ENCODE measurements at places on chromosomes 11 and 22.
A peak's percentile ranks its signal among the peaks of the same experiment; 100 is the strongest.

GRCh38 chr11:19447150-19447566, 206.4 kb upstream of the E2F8 start:
- no peak for DNase-seq

GRCh38 chr22:23817146-23817545, 21.7 kb downstream of the DERL3 start:
- no peak for DNase-seq

DNA sequence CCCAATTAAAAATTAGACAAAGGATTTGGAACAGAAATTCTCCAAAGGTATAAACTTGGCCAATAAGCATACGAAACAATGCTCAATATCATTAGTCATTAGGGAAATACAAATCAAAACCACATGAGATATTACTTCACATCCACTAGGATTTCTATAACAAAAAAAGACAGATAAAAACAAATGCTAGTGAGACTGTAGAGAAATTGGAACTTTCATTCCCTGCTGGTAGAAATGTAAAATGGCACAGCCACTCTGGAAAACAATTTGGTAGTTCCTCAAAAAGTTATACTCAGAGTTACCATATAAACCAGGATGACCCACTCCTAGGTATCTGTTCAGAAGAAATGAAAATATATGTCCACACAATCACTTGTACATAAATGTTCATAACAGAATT, 71.6 kb downstream of the RPL27A start:
- no peak for DNase-seq

DNA sequence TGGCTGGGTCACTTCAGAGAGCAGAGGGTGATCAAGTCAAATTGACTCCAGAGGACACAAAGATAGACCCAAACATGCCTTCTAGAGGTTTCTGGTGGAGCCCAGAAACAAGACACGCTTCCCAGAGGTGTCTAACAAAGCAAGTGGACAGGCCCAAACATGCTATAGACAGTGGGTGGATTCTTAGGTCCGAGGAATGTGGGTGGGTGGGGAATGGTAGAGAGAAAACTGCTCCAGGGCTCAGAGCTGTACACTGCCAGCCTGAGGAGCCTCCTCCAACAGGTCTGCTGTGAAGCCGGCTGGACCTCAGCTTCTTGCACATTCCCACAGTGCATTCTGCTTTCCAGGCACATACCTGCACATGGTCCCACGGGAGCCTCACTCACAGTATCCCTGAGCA, 116.8 kb upstream of the NECTIN1 start:
- DNase-seq, result no peak

DNA sequence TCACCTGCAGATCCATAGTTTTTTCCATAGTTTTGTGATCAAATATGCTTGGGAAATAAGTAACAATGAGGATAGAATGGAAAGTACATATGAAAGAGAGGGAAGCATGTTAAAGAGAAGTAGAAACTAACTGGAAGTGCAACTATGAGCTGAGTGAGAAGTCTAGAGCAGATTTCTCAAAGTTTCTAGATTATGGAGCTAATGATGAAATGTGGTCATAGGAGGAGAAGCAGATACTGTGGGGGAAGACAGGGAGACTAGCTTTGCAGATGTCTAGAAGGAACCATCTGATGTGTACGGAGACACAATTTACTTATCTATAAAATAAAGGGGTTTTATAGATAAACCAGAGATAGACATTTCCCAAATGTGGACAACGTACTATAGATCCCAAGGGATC, 37.1 kb downstream of the RELT start:
- no peak for DNase-seq

GRCh38 chr22:21026783-21027692, 5.3 kb downstream of the SLC7A4 start:
- DNase-seq, result peak; percentile 51

GRCh38 chr11:111974446-111974845, 37.3 kb downstream of the DIXDC1 start:
- no peak for DNase-seq

DNA sequence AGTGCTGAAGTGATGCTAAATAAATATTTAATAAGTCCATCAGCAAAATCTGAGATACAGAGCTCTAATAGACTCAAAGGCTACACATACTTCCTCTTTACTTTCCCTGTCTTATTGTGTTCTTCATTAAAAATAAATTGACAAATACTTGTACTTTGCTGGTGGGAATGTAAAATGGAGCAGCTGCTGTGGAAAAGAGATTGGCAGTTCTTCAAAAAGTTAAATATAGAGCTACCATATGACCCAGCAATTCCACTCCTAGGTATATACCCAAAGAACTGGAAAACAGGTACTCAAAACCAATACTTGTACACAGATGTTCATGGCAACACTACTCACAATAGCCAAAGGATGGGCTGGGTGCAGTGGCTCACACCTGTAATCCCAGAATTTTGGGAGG, 76.0 kb downstream of the RBFOX2 start:
- DNase-seq, result no peak

DNA sequence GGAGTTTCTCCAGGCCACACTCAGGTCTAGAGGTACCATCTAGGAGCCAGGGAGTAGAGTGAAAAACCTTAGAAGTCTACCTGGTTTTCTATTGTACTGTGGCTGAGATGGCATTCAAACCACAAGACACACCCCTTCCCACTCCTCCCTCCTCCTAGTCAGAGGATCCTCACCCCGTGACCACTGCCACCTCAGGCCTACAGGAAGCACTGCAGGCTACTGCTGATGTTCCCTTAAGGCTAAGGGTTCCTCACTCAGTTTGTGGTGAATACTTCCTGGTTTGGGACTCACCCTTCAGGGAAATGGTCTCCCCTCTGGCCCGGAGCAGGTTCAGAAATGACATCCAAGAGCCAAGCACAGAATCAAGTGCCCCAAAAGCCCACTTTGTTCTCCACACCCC, 1293.9 kb downstream of the JRKL start:
- DNase-seq, result no peak

DNA sequence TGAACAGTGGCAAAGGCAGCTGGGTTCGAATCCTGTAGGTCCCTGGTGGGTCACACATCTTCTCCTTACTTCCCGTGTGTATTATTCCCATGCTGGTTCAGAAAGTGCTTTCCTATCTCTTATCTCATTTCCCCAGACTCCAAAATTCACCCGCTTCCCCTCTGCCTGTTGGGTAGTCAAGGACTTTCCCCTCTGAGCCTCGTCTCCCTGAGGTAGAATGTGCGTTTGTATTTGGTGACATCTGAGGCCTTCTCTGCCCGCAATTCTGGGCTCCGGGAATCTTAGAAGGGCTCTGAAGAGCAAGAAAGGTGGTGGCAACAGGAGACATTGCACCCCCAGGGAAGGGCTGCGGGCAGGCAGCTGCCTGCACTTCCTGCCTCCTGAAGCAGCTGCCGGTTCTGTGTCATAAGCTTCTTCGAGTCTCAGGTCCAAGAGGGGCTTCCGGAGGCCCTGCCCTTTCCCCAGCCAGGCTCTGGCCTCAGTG, 5.9 kb downstream of the LRRC32 start:
- DNase-seq, result no peak

DNA sequence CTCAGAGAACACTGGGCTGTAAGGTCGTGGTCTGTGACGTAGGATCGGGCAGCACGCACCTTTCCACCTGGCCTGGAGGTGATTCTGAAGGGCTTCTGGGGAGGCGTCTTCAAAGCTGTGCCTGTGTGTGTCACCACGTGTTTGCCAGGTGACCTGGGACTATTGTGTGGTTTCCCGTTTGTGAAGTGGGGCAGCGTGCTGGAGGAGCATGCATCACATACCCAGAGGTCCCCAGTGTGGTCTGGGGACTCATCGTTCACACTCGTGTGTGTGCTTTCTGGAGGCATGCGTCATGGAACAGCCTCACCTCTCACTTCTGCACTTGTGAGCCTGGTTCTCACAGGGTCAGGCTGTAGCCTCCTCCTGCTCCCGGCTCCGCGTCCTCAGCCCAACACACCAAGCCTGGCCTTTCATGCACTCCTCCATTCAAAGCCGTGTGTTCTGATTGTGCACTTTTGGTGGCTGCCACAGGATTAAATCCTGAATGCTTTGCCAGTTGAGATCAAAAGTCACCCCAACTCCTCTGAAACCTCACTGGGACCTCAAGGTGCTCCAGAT, 106.3 kb downstream of the KCNQ1OT1 start:
- DNase-seq, result no peak

- no peak for DNase-seq
Observed at GRCh38 chr11:73139476-73140198, 2.5 kb downstream of the FCHSD2 start.

GRCh38 chr11:1667121-1667850, 29.7 kb upstream of the KRTAP5-6 start:
- DNase-seq, result no peak

- no peak for DNase-seq
Observed at GRCh38 chr11:72744474-72744873, 7.7 kb downstream of the ARAP1 start.

DNA sequence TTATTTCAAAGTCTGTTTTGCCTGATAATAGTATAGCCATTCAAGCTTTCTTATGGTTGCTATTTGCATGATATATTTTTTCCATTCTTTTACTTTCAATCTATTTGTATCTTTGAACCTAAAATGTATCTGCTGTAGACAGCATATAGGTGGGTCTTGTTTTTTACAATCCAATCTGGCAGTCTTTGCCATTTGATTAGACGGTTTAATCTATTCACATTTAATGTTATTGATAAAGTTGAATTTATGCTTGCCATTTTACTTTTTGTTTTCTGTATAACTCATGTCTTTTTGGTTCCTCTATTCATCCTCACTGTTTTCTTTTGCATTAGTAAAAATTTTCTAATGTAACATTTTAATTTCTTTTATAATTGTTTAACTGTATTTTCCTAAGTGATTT, 37.4 kb downstream of the MMP20 start:
- DNase-seq, result no peak

GRCh38 chr22:44797181-44797725, 44.9 kb downstream of the ARHGAP8 start:
- no peak for DNase-seq

- no peak for DNase-seq
Observed at GRCh38 chr11:37788141-37788877, 1190.3 kb upstream of the RAG2 start.

DNA sequence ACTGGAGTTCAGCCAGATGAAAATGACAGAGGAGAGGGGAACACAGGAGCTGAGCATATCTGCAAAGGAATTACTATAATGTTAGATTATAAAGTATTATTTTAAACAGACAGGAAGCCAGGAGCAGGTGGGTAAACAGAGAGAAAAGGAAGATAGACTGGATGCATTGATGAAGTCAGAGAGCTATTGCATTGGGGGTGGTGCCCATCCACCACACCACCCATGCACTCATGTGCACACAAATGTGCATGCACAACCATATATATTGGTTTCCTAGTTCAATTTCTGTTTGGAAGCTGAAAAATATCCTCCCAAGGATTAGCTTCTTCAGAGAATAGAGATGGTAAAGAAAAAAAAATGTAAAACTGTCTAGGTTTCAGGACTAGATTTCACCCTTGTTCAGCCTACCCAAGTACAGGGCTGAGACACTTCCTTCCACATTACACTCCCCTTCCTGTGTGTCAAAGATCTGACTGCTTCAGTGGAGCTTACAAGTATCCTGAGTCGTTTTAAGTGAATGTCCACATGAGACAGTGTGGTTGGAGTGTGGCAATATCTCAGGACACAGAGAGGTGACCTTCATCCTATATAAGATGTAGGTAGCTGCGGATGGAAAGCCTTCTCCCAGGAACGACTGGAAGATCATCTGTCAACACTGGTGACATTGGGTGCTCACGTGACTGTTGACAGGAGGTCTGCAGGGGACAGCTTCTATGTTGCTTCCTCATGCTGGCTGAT, 12.2 kb upstream of the SMPD1 start:
- no peak for DNase-seq

DNA sequence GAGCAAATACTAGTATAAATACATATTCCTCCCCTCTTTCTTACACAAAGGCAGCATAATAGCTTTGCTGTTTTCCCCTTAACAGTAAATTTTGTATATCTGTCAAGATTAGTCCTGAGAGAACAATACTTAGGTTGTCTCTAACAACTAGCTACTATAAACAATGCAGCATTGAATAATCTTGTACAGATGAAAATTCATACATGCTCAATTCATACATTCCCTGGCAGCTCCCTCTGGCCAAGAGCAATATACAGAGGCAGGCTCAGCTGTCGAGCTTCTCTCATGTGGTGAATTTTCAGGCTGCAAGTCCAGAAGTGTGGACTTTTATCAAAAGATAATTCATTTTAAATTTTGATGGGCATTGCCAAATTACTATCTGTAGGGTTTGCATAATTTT, 81.2 kb upstream of the PTH start:
- no peak for DNase-seq

DNA sequence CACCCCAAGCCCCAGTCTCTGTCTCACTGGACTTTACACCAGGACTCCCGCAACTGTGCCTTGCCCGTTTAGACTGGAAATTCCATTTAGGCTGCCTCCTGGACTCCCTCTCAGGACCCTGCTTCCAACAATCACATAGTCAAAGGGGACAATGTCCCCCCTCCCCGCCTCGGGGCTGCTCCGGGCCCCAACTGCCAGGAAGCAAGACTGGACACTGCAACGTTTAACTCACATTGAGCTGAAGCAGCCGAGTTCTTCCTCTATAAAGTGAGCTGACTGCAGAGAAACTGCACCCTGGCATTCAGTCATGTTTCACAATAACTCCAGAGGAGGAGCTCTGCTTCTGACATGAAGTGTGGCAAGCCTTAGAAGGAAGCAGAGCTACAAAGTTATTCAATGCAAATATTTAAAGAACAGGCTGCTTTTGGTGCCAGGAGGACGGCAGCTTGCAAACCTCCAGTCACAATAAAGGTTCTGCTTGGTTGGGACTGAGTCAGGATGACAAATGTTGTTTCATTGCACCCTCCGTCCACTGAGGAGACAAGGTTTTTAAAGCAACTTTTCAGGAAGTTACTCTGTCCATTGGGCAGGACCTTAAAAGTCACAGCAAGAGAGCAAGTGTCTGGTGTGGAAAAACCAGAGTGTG, 19.9 kb downstream of the PACSIN2 start:
- DNase-seq, result peak; percentile 74

All from hindlimb muscle (tissue), 1 donor.